Occipital lobe (tissue), 3 donors: ENCODE measurements at places on chromosomes 2 and 18.

- DNase-seq: no peak
Observed at GRCh38 chr2:67137699-67138098, 259.4 kb upstream of the ETAA1 start.

DNA sequence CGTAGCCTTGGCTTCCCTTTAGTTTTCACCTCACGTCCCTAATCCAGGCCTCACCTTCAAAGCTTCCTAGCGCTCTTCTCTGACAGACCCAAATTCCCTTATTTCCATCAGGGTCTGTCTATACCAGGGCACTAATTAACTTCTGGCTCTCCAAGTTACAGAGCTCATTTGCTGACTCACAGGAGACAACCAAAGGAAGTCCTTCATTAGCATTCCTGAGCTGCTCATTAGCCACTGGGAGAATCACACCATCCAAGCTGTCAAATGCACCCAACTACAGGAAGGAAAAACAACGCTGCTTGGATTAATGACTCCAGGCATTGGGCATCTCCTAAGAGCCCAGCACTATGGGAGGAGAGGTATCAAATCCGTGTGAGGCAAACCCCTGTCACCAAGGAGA lies 109.8 kb upstream of the ALK start:
- no peak for DNase-seq

GRCh38 chr2:99398303-99398702 lies 61.1 kb downstream of the EIF5B start:
- no peak for DNase-seq

- DNase-seq: no peak
Observed at GRCh38 chr2:191791953-191792560, 54.8 kb downstream of the CAVIN2 start.
